ENCODE measurements at places on chromosomes 16 and 17.

- no peak for DNase-seq
These were observed 41.3 kb downstream of the GAS7 start for GRCh38 chr17:10156948-10157607.

DNA sequence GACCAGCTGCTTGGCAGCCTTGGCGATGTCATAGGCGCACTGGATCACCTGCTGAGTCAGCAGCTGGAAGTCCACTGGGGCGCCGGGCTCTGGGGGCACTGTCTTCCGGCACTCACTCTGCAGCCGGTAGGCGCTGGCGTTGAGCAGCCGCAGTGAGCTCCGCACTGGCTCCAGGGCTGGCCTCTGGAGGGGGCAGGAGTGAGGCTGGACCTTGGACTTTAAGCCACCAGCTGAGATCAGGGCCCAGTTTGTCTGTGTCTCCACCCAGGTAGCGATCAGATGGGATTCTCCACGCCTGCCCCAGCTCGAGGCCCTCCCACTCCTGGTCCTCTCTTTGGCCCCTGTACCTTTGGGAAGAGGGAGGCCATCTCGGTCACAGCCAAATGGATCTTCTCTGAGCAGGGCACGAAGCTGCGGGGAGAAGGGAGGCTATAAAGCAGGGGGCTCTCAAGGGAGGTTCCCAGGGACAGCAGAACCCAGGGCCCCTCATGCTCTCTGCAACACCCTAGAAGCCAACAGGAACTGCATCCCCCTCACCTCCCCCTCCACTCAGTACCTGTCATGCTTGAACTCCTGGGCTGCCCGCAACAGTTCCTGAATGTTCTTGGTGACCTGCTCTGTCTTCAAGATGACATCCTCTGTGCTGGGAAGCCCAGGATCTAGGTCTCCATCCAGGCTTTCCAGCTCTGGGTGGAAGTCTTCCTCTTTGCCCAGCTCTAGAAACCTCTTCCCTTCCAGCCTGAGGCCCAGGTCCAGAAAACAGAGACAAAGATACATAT lies 6.4 kb downstream of the TP53I13 start:
- no peak for DNase-seq

DNA sequence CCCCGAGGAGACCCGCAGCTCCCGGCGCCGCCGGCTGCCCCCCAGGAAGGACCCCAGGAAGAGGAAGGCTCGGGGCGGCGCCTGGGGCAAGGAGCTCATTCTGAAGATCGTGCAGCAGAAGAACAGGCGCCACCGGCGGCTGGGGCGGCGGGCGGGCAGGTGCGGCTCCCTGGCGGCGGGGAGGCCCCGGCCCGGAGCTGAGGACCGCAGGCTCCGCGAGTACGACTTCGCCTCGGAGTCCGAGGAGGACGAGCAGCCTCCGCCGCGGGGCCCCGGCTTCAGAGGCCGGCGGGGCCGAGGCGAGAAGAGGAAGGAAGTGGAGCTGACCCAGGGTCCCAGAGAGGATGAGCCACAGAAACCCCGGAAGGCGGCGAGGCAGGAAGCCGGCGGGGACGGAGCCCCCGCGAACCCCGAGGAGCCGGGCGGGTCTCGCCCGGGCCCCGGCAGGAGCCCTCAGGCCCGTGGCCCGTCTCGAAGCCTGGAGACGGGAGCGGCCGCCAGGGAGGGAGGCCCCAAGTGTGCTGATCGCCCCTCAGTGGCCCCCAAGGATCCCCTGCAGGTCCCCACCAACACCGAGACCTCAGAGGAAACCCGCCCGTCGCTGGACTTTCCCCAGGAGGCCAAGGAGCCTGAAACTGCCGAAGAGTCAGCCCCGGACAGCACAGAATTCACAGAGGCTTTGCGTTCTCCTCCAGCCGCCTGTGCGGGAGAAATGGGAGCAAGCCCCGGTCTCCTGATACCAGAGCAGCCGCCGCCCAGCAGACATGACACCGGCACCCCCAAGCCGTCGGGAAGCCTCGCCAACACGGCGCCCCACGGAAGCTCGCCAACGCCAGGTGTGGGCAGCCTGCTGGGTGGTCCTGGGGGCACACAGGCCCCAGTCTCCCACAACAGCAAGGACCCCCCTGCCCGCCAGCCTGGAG lies 22.3 kb upstream of the ZFPM1 start:
- DNase-seq = peak; percentile 26

GRCh38 chr16:86095131-86095752 lies 196.3 kb downstream of the IRF8 start:
- no peak for DNase-seq

DNA sequence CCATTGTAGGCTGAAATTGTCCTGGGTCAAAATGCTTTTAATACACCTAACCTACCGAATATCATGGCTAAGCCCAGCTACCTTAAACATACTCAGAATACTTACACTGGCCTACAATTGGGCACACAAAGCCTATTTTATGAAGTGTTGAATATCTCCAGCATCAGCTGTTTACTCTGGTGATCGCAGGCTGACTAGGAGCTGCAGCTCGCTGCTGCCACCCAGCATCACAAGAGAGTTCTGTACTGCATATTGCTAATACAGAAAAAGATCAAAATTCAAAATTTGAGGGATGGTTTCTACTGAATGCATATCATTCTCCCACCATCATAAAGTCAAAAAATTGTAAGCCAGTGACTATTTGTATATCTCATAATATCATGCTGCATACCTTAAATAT lies 55.3 kb downstream of the ULK2 start:
- no peak for DNase-seq

GRCh38 chr17:40453881-40454612 lies 10.8 kb downstream of the IGFBP4 start:
- no peak for DNase-seq

All from effector CD4-positive, alpha-beta T cell (primary cell).